ENCODE measurements at places on chromosomes 5 and 9. TPM values are rescaled to one million over a fixed set of nuclear protein-coding genes. Genes with fewer than 3 reads are reported as not detected.

The PAPPA gene
- 2.8 TPM for total RNA-seq

The PCDHB13 gene
- total RNA-seq, result 4.8 TPM

The PCA3 gene
- total RNA-seq, result not detected

The CD14 gene
- 29.6 TPM for total RNA-seq

The LCN10 gene
- 3.3 TPM for total RNA-seq

The CD274 gene
- 17.9 TPM for total RNA-seq

The SLC6A7 gene
- not detected for total RNA-seq

The IL13 gene
- not detected for total RNA-seq

The OTP gene
- total RNA-seq, result not detected

The IDNK gene
- 5.4 TPM for total RNA-seq

The PRSS3 gene
- total RNA-seq, result not detected
